Stimulated activated CD4-positive, alpha-beta T cell treated with anti-CD3 and anti-CD28 coated beads, Interleukin-4, amount 100 ng/mL, for 24 hours (primary cell): ENCODE measurements at places on chromosomes 1 and 21.

- DNase-seq, result no peak
Observed at GRCh38 chr1:59092126-59092525, 204.8 kb upstream of the FGGY start.

DNA sequence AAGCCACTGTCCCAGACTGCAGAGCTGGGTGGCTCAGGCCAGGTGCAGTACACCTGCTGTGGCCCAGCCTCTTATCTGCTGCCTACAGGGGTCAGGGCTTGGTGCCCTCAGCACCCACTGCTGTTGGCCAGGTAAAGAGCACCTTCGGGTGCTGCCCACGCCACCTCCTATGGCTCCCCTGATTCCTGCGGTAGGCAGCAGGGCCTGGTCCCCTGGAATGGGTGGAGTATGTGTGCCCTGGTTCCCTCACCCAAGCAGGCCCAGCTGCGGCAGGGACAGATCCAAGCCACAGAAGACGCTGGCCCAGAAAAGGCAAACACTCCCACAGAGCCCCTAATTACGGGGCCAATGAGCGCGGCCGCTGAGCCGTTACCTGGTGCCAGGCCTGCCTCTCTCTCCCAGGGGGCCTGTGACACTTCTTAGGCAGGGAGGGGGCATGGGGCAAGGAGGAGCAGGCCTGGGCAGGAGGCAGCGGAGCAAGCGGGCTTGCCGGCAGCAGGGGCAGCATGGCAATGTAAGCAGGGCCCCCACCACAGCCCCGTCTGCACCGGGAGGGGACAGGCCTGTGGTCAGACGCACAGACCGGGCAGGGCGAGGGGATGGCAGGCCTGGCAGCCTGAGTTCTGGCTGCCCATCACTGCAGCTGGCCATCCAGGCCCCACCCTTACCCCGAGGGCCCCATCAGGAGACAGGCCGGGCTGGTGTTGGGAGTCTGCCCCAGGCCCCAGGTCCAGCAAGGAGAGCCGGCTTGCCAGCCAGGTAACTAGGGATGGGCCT, 19.0 kb downstream of the ESPN start:
- DNase-seq, result no peak

DNA sequence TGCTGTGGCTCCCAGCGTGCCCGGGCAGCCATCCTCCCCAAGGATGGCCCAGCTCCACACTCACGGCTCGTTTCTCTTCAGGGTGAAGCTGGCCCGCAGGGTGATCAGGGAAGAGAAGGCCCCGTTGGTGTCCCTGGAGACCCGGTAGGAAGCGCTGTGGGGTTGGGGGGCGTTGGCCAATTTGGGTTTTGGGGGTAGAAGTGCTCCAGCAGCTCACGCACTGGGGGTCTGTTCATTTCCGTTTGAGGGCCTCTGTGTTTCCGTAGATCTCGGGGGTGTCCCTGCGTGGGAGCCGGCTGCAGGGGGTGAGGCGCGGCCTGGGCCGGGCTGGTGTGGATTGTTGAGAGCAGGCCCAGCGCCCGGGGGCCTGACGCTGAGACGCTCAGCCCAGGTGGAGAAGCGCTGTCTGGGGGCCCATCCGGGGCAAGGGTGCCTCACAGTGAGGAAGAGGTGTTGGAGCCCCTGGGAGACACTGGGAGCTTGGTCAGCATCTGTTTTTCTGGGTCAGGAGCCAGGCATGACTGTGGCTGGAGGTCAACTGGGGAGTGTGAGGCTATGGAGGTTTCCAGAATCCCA, 12.6 kb downstream of the COL6A1 start:
- no peak for DNase-seq

DNA sequence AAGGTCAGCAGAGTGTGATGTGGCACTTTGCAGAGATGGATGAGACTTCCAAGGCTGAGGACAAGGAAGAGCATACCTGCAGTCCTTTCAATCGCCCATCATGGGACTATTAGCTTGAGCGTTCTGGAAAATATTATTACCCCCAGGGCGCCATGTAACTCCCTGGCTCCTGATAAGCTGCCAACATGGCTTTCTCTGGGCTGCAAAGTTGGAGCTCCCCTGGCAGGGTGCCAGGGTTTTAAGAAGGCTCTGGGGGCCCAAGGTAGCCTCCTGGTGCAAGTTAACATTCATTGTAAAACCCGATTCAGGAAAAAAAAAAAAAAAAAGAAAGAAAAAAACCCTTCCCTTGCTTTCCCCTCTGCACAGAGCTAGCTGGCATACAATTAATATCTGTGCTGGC, 196.7 kb downstream of the PBX1 start:
- DNase-seq, result no peak

- peak; percentile 36 for DNase-seq
Observed at GRCh38 chr1:23591460-23592208, 32.3 kb upstream of the ID3 start.

- no peak for DNase-seq
Observed at GRCh38 chr1:113981962-113982931, 3.0 kb downstream of the OLFML3 start.

GRCh38 chr1:211896958-211897357, 66.4 kb upstream of the LPGAT1 start:
- DNase-seq, result no peak

DNA sequence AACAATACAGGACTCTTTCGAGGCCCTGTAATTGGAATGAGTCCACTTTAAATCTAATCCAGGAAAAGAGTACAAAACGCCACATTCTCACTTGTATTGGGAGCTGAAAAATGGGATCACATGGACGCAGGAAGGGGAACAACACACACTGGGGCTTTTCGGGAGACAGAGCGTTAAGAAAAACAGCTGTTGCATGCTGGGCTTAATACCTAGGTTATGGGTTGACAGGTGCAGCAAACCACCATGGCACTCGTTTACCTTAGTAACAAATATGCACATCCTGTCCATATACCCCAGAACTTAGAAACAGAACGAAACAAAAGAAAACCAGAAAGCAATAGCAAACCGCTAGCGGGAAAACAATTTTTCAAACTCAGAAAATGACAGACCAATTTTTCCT, 1532.7 kb upstream of the TPTE start:
- DNase-seq, result no peak

DNA sequence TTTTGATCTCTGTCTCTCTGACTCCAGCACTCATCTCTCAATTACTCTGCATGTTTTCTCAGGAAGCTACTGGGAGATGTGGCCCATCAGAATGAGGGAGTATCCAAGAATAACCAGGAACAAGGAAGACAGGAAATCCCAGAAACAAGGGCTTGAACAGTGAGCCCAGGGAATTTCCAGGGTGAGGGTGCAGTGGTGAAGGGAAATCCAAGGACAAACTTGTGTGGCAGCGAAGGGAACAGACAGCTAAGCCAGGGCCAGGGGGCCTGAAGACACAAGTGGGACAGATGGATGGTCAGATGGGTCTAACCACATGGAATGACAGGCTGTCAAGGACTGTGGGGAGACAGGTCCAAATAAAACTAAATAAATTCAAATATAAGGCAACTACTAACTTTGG, 121.8 kb upstream of the ERRFI1 start:
- no peak for DNase-seq

DNA sequence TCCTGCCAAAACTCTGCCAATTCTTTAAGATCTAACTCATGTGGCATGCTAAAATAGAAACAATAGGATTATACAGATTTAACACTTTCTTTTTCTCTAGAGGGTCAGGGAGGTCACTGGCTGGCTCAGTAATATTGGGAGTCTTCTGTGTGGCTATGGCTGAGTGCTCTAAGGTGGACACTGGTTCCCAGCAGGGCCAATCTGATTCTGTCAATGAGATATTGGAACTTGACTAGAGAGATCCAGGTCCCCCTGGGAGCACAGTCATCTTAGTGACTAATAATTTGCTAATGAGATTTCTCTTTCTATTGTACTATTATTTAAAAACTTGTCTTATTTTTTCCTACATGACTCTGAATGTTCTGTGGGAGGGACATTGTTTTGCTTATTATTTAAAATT, 69.1 kb upstream of the ZP4 start:
- DNase-seq, result no peak

- no peak for DNase-seq
Observed at GRCh38 chr1:8813016-8813763, 4.2 kb downstream of the RERE start.

DNA sequence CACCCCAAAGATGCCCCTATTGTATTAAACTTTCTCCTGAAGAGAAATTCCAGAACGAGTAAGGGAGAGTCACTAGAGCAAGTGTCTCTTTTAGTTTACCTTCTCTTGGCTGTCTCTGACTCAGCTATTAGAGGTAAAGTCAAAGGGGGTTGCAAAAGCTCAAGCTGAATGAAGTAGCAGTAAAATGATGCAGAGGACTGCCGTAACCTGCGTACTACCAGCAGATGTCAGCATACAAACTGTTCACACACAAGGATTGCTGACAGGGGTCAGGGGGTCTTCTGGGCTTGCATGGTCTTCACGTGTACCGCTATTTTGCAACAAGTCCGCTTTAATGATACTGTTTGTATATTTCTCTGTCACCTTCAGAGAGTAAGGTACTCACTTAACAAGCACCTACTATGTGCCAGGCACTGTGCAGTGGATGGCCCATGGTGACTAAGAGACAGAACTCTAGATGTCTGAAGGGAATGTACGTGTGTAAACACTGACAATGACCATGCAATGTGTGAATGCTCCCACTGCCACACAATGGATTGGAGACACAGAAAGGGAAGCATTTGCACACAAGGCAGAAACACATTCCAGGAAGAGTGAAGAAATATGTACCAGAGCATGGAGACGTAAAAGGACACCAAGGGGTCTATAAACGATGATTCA, 34.9 kb downstream of the CHML start:
- no peak for DNase-seq

DNA sequence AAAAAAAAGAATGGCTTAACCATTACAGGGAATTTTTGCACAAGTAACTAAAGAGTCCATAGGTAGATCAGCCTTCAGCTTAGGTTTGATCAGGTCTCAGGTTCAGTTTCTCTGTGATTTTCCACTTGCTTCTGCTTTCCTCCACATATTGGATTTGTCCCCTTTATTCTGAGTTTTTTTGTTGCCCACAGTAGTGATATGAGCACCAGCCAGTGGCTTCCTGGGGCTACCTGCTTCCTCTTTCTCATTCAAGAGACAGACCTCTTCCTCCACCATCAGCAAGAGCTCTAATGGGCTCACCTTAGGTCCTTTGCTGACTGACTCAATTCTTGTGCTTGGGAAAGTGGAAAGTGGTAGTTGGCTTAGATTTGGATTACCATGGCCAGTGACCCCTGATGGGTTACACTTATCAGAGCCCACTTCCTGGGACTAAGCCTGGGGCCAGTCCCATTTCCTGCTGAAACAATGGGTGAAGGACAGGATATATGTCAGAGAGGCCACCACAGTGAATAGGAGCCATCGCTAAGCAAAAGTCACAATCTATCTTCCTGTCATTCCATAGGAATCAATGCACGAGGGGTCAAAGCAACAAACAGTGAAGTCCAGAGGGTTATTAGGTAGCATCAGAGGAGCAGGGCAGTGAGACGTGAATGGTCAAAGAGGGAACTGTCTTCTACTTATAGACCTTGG, 12.8 kb upstream of the PLA2G2E start:
- no peak for DNase-seq

DNA sequence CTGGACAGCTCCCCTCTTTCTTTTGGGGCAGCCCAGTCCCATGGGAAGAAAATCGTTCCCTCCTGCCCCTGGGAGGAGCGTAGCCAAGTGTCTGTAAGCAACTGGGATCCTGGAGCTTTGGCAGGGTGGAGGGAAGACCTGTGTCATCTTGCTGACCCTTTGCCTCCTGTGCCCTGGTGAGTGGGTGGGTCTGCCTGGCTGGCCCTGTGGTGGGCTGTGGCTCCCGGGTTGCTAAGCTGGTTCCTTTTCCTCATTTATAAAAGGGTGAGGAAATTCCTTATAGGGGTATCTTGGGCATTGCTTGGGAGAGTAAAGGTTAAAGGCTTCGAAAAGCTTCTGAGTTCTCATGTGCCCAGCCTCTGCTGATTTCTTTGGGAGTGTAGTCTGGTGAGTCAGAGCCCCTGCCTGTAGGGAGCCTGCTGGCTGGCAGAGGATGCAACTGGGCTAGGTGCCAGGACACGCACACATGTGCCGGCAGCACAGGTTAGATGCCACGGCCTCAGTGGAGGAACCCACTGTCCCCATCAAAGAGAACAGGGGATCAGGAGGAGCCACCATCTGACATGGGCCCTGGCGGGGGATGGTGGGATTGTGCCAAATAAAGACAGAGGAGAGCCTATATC, 85.2 kb downstream of the ARHGEF10L start:
- no peak for DNase-seq

GRCh38 chr1:209996348-209996747, 58.3 kb downstream of the SYT14 start:
- no peak for DNase-seq

DNA sequence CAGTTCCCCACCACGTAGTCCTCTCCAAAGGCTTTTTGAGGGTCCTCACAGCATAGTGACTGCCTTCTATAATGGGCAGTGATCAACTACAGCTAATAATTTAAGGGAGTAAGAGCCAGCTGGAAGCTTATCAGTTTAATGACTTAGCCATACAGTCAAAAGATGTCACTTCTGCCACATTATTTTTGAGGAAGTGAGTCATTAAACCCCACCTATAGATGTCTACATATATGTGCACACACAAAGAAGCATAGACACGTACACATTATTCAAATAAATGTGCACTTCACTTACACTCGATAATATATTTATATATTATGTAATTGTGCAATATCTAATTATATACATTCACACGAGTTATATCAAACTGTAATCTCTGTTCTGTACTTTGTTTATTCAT, 1704.7 kb downstream of the KCNT2 start:
- DNase-seq, result no peak

DNA sequence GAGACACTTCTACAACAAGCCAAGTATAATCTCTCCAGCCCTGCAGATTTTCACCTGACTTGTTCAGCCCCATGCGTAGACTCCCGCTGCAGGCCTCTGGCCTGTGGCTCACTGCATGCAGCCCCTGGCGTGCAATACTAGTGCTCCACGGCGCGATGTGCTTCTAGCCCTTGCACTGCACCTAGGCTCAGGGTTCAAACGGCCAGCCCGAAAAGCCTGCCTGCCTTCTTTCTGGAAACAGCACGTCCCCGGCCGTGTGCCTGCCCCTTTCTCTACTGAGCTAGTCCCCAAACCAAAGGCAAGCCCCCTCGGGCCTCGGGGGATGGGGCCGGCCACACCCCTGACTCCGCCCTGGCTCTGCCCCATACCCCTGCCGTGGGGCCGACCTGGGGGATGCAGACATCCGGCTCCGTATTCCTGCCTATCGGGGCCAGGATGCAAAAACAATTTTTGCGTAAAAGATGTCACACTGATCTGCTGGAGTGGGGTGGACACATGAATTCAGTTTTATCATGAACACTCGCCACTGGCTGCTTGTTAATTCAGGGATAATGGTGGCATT, 26.3 kb upstream of the TRAPPC10 start:
- no peak for DNase-seq

- no peak for DNase-seq
Observed at GRCh38 chr1:55147524-55147923, 67.6 kb downstream of the USP24 start.

- DNase-seq, result no peak
Observed at GRCh38 chr1:219876798-219877209, 51.6 kb downstream of the SLC30A10 start.

- DNase-seq, result no peak
Observed at GRCh38 chr1:43973981-43974442, 748 bp upstream of the ATP6V0B start.
